SW 1271 (cell line): ENCODE measurements at places on chromosomes 4 and X.

DNA sequence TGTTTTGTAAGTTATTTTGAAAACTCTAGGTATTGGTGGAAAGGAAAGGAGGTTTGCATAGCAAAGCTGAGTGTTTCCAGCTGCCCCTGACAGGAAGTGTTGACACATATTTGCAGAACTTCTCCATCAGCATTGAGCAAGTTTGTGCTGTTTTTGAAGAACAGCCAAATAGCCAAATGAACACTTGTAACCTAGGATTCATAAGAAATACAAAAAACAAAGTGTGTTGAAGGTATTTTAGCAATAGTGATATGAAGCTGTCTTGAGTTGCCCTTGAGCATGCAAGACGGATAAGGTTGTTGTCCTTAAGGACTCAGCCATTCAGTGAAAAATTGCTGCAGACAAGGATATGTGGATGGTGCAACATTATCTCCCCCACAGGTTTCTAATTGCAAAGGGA lies 68.3 kb upstream of the PGM2 start:
- DNase-seq, result no peak

GRCh38 chrX:3963980-3964379 lies 250.5 kb upstream of the PRKX start:
- DNase-seq, result no peak

DNA sequence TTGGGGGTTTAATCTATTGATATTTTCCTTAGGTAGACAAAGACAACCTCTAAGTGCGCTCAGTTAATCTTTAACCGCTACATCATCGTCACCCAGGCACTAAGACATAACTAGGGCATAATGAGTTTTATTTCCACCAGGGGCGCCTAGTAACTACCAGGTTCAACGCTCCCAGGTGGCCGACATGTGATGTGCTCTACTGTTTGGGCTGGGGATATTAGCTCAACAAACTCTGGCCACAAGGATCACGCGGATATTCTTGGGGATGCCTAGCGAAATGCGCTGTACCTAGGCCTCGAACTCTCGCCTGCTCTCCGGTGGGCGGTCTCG lies 915 bp upstream of the RAB33B start:
- peak; percentile 77 for DNase-seq

DNA sequence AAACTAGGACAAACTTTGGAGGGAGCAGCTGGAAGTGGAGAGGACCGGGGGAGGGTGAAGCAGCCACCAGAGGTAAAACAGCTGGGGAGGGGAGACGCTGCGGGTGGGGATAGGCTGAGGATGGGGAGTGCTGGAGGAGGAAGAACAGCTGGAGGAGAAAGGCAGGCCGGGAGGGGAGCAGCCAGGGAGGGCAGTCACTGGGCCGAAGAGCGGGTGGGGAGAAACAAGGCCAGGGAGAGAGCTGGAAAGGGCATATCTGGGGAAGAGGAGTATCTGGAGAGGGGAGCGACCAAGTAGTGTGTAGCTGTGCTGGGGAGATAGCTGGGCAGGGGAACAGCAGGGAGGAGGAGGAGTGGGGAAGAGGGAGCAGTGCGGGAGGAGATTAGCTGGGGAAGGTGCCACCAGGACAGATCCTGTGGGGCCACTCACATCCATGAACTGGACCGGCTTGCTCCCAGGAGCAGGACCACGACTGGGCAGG lies 2.7 kb downstream of the SLC38A5 start:
- DNase-seq, result no peak

DNA sequence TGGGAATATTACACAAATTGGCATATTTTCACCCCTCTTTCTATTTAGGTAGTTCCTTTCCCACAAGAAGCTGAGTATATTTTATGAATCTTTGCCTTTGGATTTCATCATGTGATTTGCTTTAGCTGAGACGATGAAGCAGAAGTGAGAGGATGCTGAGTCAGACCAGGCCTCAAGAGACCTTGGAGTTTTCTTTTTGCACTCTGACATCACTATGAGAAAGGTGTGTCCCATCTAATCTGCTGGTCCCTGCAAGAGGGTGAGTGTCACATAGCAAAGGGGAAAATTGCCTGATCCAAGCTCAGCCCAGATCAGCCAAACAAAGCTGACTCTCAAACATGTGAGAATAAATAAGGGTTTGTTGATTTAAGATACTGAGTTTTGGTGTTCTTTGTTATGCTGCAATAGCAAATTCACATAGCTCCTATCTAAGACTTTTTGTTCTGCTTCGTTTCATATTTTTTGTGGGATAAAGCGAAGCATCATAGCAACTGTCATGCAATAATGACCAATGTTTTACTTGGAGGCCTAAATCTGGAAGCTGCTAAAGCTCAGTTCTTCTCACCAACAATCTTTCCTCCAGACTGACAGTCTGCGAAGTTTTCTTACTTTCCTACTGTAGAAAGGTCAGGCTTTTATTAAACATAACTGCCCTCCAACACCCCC lies 176.9 kb downstream of the PDHA2 start:
- DNase-seq, result no peak

DNA sequence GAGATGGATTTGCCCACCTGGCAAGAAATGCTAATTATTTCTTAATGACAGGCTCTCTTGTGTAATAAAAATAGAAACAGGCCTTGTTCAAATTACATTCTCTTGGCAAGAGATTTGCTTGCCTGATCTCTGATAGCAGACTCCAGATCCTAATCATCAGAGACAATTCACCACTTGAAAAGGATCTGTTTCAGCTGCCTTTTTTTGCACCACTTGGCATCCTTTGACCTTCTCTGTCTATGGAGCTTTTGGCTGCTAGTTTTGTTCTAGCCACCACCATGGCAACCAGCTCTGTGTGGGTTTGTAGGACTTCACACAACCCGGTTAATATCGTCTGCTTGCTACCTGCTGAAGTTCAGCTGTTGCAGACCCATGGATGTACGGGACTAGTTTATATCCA lies 241.1 kb upstream of the TLL1 start:
- no peak for DNase-seq

DNA sequence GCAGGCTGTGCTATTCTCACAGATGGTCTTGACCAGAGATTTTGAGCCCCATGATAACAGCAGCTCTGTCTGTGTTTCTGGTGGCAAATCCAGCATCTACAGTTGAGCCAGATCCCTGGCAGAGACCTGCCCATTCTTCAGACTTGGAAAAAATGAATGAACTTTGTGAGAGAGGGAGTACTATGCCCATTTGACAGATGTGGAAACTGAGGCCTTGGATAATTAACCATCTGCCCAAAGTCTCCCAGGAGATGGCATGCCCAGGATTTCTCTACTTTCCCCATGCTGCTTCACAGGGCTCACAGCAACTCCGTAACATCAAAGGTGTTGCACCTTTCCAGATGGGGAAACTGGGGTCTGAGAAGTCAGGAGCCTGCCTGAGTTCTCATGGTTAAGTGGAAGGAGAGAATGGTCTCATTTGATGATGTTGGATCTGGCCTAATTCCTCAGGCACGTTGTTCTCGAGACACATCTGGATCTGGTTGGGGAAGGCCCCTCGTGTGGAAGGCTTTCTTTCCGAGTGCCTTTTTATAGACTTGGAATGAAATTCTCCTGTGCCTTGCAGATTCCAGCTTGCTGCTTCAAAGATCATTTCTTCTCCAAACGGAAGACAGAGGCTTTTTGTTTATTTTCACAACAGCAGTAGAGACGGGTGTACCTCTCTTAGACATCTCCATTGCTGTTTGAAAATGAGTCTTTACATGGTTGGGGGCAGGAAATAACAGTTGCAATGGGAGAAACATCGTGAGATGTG lies 73.3 kb upstream of the STX18 start:
- DNase-seq, result no peak

DNA sequence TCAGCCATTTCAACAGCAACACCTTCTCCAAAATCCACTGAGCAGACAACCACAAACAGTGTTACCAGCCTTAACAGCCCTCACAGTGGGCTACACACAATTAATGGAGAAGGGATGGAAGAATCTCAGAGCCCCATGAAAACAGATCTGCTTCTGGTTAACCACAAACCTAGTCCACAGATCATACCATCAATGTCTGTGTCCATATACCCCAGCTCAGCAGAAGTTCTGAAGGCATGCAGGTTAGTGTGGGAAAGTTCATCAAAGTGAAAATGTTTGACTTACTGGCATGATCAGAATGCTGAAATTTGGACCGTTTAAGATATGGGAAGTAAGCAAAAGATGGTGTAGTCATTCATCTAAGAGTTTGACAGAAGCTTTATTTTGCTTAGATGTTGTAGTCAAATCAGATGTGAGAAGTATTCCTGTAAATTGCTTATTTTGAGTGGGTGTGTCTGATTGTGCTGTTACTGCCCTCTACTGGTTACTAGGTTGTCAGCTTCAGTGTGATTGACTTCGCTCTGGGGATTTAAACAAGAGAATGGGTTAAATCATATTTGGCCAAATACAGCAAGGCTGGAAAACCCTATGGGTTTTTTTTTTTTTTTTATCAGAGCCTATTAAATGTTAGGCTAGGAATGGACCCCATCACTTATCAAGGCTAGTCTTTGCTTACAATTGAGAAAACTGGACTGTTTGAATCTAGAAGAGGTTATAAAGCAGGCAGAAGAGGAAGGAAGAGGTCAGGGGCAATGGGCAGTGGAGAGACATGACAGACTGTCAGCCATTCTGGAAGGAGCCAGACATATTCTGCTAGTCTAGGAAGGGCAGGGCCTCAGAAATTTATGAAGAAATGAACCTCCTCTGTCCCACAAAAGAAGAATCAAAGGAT lies 130.3 kb downstream of the DIPK2B start:
- peak; percentile 29 for DNase-seq
